ENCODE measurements at places on chromosomes 3 and 15. TPM values are rescaled to one million over a fixed set of nuclear protein-coding genes. Genes with fewer than 3 reads are reported as not detected.
A peak's percentile ranks its signal among the peaks of the same experiment; 100 is the strongest.

GRCh38 chr3:54421943-54422342 lies 299.6 kb downstream of the CACNA2D3 start:
- H3K4me3 ChIP-seq, result no peak overlapping the region
- H3K4me1 ChIP-seq, result no peaks in the 10 kb centered on the region
- no peaks in the 10 kb centered on the region for H3K27me3 ChIP-seq

- peaks cover 19% of the 10 kb centered on the region for H3K36me3 ChIP-seq
- H3K4me3 ChIP-seq, result no peak overlapping the region
- H3K27ac ChIP-seq, result no peak overlapping the region
Measured at GRCh38 chr3:141538568-141539240, 51.9 kb downstream of the RASA2 start.

GRCh38 chr15:57323299-57323805 lies 53.0 kb upstream of the CGNL1 start:
- H3K27ac ChIP-seq, result peak overlapping the region; percentile 80
- no peaks in the 10 kb centered on the region for H3K27me3 ChIP-seq
- no peaks in the 10 kb centered on the region for H3K4me1 ChIP-seq
- no peak for DNase-seq
- H3K36me3 ChIP-seq, result no peaks in the 10 kb centered on the region

DNA sequence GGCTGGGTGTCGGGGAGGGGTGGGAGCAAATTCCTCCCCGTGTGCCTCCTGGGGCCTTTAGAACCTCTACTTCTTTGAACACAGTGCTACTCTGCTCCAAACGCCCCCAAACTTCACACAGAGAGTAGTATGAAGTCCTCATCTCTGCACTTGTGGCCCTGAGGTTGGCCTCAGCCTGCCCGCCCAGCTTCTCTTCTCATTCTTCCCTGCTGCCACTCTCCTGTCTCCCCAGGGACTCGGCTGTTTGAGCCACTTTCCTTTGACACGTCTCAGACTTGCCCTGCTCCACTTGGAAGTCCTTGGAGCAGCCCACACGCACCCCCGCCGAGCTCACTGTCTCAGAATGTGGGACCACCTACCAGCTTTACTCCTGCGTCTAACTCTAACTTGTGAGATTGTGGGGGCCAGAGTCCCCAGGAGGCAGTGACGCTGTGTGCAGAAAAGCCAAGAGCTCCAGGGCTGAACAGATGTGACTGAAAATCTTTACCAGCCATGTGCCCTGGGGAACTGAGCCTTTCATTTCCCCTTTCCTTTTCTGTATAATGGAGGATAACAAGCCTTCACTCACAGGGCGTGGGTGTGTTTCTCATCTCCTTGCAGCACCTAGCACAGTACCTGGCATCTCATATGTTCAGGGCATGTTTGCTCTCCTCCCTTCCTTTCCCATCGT lies 233.6 kb upstream of the CTDSPL start:
- H3K4me3 ChIP-seq, result no peak overlapping the region
- DNase-seq, result no peak
- H3K4me1 ChIP-seq, result no peaks in the 10 kb centered on the region
- H3K27ac ChIP-seq, result no peak overlapping the region
- no peaks in the 10 kb centered on the region for H3K36me3 ChIP-seq

Gene SLC22A14
- not detected for total RNA-seq

Gene LAMB2
- 0.58 TPM for total RNA-seq
